Inflammatory macrophage treated with lipopolysaccharide for 4 hours (primary cell): ENCODE measurements at places on chromosomes 13 and 19.
A peak's percentile ranks its signal among the peaks of the same experiment; 100 is the strongest.

- no peak for DNase-seq
Measured at GRCh38 chr13:22915442-22916082, 265.2 kb upstream of the SGCG start.

DNA sequence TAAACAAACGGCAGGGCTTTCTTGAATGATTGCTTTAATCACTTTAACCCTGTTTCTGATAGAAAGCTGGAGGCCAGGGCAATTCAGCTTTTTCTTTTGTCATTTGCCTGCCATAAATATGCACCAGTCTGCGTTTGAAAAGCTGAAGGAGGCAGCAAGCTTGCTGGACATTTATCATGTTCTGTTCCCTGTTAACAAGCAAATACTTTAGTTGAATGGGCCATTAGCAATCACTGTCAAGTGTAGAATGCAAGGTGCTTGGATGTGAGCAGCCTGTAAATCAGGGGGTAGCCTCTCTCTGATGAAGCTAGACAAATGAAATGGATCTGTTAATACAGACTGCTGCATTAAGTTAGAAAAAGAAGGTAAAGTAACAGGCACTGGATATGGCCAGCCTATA, 7.6 kb downstream of the EFNB2 start:
- DNase-seq: no peak

DNA sequence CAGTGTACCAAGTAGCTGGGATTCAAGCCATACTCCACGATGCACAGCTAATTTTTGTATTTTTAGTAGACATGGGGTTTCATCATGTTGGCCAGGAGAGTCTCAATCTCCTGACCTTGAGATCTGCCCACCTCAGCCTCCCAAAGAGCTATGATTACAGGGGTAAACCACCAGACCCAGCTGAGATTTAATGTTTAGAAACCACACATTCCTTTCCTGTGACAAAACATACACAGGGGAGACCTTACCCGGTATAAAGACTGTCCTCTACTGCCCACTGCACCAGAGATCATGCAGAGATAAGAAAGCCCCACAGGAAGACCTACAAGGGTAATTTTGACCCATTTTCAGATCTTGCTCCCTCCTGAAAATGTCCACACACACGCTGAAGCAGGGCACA, 22.8 kb upstream of the ZNF83 start:
- no peak for DNase-seq

DNA sequence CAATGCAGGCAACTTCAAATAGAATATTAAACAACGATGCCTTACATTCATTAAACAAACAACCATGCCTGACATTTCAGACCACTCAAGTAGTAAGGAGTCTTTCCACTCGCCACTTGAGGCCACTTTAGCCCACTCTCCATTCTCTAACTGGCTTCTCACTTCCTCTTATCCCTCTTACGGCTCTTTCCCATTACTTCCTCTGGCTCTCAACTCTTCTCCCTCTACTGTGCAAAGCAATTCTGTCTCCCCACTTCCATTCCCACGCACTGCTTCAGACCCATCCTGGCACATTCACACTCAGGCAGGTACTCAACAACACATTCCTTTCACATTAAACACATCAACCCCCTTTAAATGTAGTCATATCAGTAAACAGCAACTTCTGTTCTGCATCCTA, 229.8 kb upstream of the IPO5 start:
- no peak for DNase-seq

- DNase-seq: peak; percentile 59
Measured at GRCh38 chr13:110546926-110547325, 14.6 kb downstream of the RAB20 start.

DNA sequence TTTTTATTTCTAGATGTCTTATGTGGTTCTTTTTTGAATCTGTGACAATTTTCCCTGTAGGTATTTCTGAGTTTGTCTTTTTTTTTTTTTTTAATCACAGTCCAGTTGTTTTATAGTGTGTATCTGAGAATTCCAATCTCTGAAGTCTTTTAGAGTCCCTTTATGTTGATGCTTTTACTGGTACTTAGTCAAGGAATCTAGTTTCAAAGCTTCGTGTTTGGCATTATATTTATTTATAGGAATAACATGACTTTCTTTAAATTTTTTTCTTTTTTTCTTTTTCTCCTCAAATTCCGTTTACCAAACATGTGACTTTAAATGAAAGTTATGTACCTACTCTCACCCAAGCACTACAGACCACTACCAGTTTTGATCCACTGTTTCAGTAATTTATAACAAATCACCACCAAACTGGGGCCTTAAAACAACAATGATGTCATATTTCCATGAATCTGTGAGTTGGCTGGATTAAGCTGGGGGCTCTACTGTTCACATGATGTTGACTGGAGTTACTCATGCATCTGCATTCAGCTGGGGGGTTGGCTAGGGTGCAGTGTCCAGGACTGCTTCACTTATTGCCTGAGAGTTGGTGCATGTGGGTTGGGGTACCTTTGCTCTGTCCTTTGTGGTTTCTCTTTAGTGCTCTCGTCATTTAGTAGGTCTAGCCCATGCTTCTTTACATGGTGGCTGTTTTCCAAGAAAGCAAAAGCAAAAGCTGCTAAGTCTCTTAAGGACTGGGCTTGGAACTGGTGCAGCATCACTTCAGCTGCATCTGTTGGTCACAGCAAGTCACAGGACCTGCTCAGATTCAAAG, 22.3 kb downstream of the KCTD4 start:
- DNase-seq: no peak

- no peak for DNase-seq
Measured at GRCh38 chr19:2089001-2089711, 7.0 kb downstream of the MOB3A start.

DNA sequence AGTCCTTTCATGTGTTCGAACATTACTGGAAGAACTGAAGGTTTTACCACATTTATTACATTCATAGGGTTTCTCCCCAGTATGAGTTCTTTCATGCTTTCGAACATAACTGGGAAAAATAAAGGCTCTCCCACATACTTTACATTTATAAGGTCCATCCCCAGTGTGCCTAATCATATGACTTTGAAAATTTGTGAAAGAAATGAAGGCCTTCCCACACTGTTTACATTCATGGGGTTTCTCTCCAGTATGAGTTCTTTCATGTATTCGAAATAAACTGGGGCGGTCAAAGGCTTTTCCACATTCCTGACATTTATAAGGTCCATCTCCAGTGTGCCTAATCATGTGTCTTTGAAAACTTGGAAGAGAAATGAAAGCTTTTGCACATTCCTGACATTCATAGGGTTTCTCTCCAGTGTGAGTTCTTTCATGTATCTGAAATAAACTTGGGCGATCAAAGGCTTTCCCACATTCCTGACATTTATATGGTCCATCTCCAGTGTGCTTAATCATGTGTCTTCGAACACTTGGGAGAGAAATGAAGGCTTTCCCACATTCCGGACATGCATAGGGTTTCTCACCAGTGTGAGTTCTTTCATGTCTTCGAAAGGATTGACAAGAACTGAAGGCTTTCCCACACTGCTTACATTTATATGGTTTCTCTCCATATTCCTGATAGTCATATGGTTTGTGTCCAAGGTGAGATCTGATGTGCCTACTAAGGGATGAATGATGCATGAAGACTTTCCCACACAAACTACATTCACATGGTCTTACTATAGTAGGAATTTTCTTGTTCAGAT, 24.0 kb downstream of the ZNF564 start:
- DNase-seq: peak; percentile 18

GRCh38 chr19:17526922-17527321, 15.5 kb downstream of the PGLS start:
- DNase-seq: no peak

DNA sequence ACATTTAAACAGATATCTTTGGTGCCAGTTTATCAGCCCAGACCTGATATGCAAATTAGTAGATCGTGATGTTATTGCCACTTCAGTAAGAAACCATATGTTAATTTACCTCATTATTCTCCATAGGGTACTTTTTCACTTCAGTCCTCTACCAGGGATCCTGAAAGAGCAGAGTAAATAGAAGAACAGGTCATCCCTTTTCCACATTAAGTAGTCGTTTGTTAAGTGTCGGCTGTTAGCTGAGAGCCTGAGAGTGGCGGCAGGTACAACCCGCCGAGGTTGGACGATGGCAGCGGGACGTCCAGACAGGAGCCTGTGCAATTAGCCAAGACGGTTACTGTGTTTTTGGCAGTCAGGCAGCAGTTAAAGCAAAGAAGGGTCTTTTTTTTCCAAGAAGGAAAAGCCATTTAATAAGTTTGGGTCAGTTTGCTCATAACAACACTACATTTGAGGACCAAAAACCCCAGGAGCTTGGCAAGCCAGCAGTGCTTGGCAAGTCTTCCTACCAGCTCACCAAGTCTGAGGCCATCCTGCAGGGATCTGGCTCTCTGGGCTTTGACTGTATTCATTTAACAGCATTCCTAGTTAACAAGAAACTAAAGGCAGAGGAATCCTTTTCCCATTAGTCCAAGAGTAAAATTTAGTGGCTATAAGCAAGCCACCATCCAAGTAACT, 231.8 kb downstream of the SHISA2 start:
- DNase-seq: no peak

DNA sequence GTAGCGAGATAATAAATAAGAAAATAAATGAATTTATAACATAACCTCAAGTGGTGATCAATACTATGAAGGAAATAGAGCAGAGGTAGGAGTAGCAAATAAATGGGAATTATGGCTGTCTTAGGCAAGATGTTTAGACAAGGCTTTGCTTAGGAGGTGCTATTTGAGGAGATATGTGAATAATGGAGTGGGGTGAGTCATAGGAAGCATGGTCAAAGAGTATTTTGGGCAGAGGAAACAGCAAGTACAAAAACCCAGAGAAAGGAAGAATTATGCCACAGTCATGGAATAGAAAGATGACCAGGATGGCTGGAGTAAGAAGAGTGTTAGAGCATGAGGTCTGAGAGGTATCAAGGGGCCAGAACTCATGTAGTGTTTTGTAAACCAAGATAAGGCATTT, 33.6 kb upstream of the LPAR6 start:
- peak; percentile 56 for DNase-seq
